ENCODE measurements at places on chromosomes 7 and 10.

DNA sequence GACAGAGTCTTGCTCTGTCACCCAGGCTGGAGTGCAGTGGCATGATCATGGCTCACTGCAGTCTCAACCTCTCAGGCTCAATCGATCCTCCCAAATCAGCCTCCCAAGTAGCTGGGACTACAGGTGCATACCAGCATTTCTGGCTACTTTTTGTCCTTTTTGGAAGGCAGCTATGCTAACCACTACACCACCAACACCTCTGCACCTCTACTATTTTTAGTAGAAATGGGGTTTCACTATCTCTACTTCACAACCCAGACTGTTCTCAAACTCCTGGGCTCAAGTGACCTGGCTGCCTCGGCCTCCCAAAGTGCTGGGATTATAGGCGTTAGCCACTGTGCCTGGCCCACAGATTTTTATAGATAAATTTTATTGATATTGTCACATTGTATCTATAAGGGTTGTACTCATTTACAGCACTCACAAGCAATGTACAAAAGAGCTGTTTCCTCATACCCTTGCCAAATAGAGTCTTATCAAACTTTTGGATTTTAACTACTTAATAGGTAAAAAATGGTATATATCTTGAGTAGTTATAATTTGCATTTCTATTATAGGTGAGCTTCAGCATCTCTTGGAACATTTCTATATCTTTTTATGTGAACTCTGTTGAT lies 23.7 kb downstream of the PRR15 start:
- no peak for DNase-seq

DNA sequence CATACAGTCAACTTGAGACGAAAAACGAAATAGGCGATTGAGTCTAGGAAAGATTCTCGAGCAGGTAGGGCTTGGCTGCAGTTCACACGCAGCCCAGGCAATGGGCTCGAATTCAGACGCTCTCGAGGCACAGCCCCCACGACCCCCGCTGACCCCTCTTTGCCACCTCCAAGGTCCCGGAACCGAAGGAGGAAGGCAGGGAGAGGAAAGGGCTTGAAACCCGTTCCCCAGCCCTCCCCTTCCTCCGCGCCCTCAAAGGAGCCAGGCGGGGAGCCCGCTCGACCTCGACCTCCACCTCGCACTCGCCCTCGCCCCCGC lies 441 bp downstream of the CCDC186 start:
- DNase-seq: peak; percentile 67

DNA sequence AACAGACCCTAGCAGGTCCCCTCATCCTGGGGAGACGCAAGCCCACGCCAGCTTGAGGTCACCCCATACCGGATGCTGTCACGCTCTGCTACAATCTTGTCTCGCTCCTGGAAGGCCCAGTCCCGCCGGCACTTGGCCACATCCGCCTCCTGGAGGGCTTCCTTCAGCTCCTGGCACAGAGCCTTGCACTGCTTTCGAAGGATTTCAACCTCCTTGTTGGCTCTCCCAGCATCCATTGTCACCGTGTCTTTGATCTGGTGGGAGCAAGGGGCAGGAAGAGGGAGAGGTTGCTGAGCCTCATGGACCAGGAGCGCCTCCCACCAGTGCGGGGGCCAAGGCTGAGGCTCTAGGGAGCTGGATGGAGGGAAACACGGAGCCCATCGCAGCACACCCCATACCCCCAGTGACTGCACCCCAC lies 90.9 kb downstream of the DLG5 start:
- DNase-seq: no peak

- DNase-seq: no peak
These were observed 63.3 kb upstream of the CHST15 start for GRCh38 chr10:124156524-124157260.

- peak; percentile 87 for DNase-seq
These were observed 96.4 kb upstream of the ZMIZ1 start for GRCh38 chr10:78972160-78972946.

Measured in sciatic nerve (tissue), 2 donors.